ENCODE measurements at places on chromosomes 7 and 10. TPM values are rescaled to one million over a fixed set of nuclear protein-coding genes. Genes with fewer than 3 reads are reported as not detected.

- DNase-seq, result no peak
Observed at GRCh38 chr10:9024210-9024609, 969.7 kb downstream of the GATA3 start.

DNA sequence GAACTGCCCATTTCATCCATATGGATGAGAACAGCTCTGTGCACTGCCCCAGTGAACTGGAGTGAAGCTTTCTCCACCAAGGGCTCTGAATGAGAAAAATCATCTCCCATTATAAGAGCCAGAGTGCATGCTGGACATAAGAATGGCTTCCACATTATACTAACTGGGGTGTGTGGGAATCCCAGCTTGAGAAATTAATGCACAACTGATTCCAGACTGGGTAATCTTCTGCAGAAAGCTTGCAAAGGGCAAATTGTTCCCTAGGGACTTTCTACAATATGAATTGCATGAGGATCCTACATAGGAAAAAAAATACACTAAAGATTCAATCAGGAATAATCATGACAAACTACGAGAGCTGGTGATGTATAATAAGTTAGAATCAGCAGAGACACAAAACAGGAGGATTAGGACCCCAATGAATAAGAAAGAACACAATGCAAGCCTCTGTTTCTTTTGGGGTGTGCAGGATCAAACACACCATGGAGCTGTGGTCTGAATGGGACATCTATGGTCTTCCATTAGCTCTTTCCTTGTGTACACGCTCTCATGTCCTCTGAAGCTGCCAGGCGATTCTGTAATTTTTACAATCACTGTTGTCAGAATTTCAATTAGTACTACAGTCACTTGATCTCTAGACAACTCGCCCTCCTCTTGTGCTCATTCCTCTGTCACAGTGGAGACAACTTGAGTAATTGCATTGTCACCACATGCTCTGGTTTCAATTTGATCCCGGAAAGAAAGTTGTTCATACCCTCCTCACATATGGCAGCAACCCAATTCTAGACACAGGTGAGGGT lies 1327.4 kb downstream of the GATA3 start:
- DNase-seq, result no peak

GRCh38 chr10:126932516-126932915 lies 27.3 kb downstream of the DOCK1 start:
- no peak for DNase-seq

DNA sequence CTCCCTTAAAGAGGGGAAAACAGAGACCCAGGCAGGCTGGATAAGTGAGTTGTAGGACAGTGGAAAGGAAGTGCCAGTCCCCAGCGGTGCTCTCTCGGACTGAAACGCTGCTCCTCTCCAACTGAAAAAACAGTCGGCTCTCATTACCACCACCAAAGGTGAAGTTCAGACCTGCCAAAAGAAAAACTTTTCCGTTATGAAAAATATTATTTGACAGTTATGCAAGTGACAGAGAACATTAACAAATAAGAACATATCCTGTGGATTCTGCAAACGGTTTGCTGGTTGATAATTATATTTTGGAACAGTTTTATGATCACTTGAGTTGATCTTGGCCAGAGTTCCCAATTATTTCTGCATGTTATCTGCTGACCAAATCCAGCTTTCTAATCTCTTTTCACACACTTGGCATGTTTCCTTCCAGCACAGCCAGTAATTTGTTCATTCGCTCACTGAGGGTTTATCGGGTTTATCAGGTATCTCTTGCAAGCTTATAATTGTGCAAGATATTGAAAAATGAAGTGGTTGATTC lies 82.6 kb downstream of the PTPRE start:
- DNase-seq, result no peak

- DNase-seq, result no peak
Observed at GRCh38 chr10:89263531-89263930, 12.0 kb upstream of the LIPA start.

DNA sequence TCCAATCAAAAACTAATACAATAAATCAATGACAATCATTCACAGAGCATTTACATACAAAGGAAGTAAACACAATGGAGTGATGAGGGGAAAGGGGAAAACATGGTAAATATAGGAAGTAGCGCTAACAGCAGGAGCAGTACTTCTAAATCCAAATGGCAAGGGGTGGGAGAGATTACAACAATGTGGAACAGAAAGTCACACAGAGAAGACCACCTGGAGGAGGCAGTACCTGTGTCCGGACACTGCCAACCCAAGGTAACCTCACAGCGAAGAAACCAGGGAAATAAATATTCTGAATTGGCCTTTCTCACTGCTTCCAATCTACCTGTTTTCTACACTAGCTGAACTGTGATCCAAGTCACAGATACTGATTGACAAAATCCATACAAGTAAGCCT lies 58.2 kb downstream of the ABI1 start:
- DNase-seq, result no peak

GRCh38 chr10:31528831-31529230 lies 209.8 kb downstream of the ZEB1 start:
- DNase-seq, result no peak

DNA sequence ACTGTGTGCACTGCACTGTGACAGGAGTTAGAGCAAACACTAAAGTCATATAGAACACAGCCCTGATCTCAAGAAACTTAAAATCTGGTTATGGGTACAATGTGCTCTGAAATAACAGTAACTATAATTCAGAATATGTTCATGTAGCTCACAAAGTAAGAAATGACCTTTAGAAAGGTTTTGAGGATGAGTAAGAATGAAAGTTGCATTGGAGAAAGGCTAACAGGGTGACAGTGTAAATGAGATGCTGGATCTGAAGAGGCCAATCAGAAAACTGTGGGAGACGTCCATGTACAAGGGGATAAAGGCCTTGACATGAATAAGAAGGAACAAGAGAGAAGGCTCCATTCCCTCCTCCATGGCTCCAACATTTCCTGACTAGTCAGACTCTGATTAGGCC lies 124.7 kb downstream of the GRM3 start:
- DNase-seq, result no peak

- no peak for DNase-seq
Observed at GRCh38 chr7:6182993-6183392, 89.4 kb downstream of the CYTH3 start.

GRCh38 chr10:47241256-47241655 lies 58.7 kb upstream of the GDF10 start:
- DNase-seq, result no peak

DNA sequence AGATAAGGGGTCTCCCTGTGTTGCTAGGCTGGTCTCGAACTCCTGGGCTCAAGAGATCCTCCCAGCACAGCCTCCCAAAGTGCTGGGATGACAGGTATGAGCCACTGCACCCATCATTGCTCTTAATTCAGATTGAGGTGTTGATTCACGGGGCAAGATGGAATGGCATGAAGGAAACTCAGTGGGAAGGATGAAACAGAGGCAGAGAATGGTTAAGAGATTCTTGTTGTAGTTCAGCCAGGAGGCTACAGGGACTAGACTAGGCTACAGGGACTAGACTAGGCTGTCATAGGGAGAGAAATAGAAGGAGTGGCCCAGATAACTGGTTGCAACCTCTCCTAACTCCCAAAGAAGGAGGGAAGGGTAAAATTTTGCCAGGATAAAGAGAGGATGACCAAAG lies 48.0 kb downstream of the THNSL1 start:
- no peak for DNase-seq

DNA sequence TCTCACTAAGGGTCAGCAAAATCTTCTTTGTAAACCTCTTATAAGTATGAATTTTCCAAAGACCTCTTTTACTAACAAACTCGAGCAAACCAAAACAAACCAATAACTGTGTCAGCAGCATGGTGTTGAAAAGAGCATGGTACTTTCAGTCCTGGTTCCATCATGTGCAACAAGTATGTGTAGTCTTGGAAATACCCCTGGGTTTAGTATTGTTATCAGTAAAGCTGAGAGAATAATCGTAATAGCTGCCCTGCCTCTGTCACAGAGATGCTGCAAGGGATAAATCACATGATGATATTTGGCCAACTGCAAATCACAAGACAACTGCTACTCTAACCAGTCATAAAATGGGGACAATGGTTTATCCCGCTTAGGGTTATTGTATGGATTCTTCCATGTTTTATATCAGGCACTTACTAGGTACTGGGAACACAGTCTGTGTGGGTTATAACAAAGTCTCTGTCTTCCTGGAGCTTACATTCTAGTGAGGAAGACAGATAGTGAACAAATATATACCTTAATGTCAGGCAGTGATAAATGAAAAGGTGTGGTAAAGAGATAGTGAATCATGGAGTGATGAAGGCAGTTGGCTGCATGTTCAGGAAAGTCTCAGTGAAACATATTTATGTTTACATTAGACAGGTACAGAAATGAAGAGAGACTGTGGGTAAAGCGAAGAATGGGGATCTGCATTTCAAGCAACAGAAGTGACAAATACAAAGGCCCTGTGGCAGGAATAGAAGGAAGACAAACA lies 60.5 kb upstream of the C10orf90 start:
- DNase-seq, result no peak

DNA sequence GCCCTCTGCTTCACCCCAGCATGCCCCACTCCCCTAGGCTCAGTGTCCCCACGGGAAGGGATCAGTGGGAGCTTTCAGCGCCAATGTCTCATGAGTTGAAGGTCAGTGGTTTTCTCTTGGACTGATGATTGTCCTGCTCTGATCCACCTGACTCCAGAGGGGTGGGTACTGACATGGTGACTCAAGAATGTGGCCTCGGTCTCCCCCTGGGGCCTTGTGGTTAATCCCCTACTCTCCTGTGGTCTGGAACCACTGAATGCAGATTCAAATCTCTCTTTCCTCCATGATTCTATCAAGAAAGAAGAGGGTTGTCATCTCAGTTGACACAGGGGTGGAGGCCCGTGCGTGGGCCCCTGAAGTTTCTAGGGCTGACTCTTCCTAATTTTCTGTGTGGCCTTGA lies 176.9 kb downstream of the RPS24 start:
- no peak for DNase-seq

- no peak for DNase-seq
Observed at GRCh38 chr7:72492461-72493065, 80.4 kb upstream of the CALN1 start.

DNA sequence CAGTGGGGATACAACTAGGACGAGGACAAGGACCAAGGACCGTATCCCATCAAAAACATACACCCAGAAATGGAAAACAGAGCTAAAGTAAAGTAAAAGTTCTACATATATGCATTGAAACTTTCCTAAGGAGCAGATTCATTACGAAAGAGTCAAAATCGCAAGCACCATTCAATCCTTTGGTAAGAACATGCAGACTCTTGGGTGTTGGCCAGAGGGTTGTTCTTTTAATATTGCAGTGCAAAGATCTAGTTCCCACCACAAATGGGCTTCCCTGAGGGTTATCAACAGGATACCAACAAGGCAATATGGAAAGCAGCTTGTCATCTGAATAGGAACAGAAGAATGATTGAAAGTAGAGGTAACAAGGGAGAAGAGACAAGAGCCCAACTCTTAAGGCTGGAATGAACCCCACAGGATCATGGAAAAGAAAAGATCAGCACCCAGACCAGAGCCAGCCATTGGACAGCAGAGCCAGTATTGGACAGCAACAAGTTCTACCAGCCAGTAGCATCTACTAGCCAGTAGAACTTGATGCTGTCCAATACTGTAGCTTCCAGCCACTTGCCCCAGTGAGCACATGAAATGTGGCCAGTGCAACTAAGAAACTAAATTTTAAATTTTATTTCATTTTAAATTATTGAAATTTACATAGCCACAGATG lies 66.0 kb downstream of the OSBPL3 start:
- no peak for DNase-seq

GRCh38 chr10:5732141-5732540 lies 47.5 kb downstream of the TASOR2 start:
- no peak for DNase-seq

DNA sequence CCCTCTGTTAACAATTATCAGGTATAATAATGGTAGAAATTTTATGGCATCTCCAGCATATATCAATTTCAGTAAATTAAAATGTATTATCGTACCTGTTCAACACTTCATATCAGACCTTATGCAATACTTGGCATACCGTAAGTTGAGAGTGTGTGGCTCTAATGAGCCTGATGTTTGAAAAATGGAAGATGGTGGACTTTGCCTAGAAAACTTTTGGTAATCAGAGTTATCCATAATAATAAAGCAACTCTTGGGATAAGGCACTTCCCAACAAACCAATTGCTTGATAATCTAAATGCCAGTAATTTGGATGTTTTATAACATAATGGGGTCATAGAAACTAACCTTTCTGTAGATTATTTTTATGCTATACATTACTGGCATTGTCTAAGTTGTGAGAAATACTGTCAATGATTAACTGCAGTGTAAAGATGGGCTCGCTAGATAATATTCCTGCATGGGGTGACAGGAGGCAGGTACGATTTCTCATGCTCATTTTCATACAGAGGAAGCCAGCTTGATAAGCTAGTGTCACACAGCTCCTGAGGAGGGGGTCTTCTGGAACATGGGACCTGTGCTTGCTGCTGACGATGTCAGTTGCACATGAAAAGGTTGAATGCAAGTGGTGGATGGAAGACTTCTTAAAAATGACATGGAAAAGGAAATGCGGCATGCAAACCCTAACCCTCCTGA lies 27.8 kb upstream of the DMBT1 start:
- DNase-seq, result no peak

The HMX3 gene
- not detected for total RNA-seq

The PARP12 gene
- 61.8 TPM for total RNA-seq

The MAPK8 gene
- total RNA-seq, result 96.6 TPM

The CLDN3 gene
- total RNA-seq, result 11.6 TPM

The EIF4EBP2 gene
- 30.9 TPM for total RNA-seq

Data from renal cortical epithelial cell (primary cell).